Posterior vena cava (tissue), 2 donors: ENCODE measurements at places on chromosomes 2 and 18. TPM values are rescaled to one million over a fixed set of nuclear protein-coding genes. Genes with fewer than 3 reads are reported as not detected.

The PRKAG3 gene
- not detected for total RNA-seq

The TWIST2 gene
- 23.0 TPM for total RNA-seq

The HOXD13 gene
- total RNA-seq, result not detected

The LYPD6B gene
- total RNA-seq, result not detected

The SCN9A gene
- 2.5 TPM for total RNA-seq

The PDCD1 gene
- total RNA-seq, result 0.38 TPM

The ANKRD29 gene
- 24.2 TPM for total RNA-seq

The UPP2 gene
- not detected for total RNA-seq

The B3GNT7 gene
- total RNA-seq, result 5.7 TPM

DNA sequence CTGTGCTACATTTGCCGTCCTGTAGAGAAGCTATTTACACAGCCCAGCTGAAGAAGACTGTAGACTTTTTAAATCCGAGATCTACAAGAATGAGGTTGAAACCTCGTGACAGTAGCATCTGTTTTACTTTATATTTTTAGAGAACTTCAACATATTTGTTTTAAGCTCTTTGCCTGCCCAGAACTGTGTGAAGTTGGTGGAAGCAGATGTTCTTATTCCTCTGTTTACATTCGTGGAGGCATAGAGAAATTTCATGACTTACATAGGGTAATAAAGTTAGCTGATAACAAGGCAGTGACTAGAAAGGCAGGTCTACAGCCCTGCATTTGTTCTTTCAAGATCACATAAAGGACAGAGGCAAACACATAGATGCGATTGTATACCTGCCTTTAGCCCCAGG, 47.0 kb upstream of the MAP3K20 start:
- no peak for DNase-seq

- no peak for DNase-seq
These were observed 13.8 kb upstream of the KCNF1 start for GRCh38 chr2:10897956-10898355.

DNA sequence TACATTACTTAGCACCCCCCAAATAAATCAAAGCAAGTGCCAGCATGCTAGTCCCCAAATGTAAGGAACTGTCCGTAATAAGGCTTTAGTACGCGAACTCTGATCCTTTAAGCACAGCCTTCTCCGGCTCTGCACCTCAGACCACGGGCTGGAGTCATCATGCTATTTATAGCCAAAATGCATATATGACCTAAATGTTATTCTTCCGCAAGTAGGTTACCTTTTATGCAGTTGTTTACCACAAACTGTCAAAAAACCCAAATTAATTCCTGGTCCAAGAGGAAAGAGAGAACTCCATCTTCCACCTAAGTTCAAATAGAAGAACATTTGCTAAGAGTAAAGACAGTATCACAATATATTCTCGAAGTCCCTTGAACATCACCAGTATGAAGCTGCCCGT, 42.7 kb downstream of the ZNF516 start:
- DNase-seq, result no peak

DNA sequence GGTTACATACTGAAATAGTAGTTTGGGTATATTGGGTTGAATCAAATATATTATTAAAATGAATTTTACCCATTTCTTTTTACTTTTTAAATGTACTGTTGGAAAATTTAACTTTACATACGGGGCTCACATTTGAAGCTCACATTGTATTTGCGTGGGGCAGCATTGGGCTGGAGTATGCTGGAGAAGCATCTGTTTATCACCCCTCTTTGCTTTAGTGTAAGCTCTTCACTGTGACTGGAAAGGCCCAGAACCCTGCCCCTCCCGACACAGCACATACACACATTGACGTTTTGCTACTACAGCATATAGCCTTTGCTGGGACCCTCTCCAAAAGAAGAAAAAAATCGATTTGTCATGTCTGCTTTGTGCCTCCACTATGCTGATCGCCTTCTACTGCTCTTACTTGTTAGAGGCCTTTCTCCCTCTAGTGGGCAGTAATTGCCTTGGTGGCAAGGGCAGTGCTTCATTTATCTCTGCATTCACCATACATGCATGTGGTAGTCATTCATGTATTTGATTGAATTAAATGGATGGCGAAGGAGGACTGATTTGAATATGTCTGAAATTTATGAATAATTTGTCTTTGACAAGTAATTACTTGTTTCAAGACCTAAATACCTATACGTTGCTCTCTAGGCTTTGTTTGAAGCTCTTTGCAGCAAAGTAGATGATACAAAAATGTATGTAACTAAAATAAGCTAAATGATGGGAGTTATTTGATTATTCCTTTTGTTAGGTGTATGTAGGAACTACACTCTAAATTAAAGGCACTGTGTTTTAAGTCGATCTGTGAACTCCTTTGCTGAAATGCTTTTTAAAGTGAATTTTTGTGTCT, 37.4 kb downstream of the VAPA start:
- DNase-seq, result no peak

GRCh38 chr18:28791101-28791500, 614.2 kb upstream of the CDH2 start:
- no peak for DNase-seq

GRCh38 chr2:86335865-86336674, 1.4 kb downstream of the REEP1 start:
- no peak for DNase-seq

DNA sequence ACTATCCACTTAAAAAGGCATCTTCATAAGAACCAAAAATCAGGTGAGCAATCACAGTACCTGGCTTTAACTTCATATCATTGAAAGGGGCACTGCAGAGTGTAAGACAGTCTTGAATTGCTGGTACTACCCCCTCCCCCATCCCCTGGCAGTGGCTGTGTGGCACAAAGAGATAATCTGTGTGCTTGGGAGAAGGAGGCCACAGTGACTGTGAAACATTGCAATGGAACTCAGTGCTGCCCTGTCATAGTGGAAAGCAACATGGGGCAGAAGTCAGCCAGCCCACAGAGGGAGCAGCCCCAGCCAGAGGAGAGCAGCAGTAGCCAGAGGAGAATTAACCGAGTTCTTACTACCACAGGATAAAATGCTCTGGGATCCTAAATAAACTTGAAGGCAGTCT, 45.3 kb upstream of the UGP2 start:
- DNase-seq, result no peak

DNA sequence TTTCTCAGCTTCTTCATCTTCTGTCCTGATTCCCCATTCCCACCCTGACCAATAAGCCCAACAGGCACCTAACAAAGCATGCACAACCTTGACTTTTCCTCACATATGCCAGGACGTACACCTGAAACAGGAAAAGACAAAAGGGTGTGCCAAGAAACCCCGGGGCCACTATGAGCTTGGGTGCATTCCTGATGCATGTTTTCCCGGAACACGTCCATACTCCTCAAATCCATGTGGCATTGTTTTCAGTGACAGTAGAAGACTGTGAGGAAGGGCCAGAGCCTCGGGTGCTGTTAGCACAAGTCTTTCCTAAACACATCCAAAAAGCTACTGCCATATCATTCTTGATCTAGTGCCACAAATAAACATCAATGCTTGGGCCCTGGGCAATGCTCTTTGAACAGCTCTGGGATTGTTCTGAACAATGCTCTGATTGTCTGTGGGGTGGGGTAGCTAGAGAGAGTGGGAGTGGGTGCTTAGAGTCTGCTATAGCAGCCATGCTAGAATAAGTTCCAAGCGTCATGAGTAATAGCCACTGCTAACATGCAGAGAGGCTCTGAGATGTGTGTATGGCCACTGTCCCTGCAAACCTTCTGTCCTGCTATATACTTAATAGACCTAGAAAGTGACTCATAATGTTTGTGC, 181.7 kb upstream of the CRIM1 start:
- DNase-seq, result no peak

DNA sequence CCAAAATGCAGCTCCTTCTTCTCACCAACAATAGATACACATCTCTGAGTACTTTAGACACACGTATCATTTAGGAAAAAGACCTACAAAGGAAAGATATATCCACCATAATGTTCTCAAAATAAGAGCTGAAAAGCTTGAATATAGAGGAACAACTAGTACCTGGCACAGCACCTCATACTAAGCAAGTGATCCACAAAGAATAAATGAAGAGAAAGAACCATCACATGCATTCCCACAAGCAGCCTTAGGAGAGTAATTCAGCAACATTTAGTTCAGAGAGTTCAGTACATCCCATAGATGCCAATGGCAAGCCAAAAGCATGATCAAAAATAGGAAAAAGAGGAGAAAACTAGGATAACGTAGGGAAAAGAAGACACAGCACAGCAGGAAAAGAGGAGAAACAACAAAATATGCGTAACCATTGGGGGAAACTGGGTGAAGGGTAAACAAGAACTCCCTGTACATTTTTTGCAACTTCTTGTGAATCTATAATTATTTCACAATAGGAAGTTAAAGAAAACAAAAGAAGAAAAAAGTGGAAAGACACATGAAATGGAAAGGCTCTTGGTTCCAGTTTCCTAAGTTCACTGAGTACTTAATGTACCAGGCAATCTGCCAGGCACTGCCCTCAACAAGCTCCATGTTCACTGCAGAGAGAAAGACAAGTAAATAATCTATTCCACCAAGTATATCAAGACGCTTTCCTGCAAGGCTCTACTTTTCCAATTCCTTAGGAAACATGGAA, 22.3 kb downstream of the CLASP1 start:
- peak; percentile 68 for DNase-seq

DNA sequence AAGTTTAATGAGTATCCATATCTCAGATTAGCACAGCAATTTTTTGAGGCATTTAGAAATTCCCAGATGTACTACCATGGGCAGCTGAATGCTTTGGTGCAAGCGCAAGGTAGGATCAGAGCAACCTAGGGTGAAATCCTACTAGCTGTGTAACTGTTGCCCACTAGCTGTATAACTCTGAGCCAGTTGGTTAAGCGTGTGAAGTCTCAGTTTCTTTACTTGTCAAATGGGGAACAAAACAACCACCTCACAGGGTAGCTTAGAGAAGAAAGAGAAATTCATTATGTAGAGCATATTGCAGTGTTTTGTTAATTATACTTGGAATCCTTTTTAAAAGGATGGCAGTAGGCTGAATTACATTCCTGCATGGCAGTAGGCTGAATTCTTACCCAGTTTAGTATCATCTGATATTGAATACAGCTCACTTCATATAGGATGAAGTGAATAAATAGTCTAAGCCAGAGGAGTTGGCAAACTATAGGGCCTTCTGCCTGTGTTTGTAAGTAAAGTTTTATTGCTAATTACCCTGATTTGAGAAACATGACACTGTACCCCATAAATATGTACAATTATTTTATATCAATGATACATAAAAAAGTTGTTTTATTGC, 180.7 kb downstream of the PLCL1 start:
- no peak for DNase-seq

DNA sequence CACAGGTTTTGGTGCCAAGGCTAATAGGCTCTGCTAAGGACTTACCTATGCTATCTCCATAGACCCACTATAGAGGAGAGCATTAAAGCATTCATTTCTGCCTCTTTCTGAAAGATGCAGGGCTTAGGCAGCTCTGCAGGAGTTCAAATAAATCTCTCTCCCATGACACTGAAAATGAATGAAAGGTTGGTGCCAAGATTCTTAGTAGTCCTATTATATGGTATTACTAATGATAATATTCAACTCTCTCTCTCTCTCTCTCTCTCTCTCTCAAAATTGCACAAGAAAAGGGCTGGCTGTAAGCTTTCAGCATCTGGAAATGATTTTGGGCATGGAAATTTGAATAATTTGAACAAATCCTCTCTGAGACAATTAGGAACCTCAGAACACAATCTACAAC, 433.7 kb downstream of the MBD2 start:
- DNase-seq, result no peak

GRCh38 chr2:37323781-37324535, 675 bp downstream of the PRKD3 start:
- no peak for DNase-seq

- no peak for DNase-seq
These were observed 31.1 kb upstream of the PPP1R1C start for GRCh38 chr2:181954538-181954883.

GRCh38 chr18:68778280-68778886, 19.5 kb upstream of the CCDC102B start:
- DNase-seq, result no peak

DNA sequence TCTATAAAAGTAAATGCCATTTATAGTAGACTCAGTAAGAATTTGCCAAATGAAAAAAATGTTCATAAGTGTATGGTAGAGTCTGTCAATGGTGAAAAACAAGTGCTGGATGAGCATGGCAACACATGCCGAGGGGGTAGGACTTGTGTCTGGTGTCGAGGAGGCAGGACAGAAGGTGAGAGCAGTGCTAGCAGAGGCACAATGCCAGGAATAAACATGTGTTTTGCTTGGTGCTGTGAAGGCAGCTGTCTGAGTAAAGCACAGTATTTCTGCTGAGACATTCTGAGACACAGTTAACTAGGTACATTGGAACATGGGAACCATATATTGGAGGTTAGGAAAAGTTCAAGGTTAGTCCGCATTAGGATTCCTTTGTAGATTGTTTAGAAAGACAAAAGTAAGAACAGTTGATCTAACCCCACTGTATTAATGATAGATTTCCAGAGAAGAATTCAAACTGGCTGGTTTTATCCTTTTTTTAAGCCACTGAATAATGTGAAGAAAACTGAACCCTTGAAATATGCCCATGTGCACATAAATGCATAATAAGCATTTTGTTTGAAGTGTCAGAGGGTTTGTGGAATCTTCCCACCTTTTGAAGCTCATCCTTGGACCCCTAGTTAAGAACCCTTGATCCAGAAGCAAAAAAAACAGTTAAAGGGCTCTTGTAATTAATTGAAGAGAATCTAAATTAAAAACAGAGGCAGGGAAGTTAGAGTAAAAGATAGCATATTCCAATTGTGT, 7.1 kb downstream of the RBM45 start:
- no peak for DNase-seq

GRCh38 chr2:238929242-238930081, 81.6 kb downstream of the TWIST2 start:
- peak; percentile 86 for DNase-seq

DNA sequence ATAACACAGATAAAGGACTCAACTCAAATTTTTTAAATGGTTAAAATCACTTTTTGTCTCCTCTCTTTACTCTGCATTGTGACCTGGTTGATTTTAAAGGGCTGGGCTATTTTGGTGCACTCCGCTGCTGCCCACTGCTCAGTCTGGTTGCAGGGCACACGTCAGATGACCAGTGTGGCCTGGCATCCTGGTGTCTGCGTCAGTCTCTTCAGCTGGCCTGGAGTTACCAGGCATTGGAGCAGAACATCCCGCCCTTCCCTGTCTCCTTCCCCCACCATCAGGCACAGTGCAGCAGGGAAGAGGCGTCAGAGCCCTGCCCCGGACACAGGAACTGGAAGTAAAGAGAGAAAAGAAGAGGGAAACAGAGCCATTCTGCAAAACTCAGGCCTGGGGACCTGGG, 8.9 kb downstream of the C1QL2 start:
- no peak for DNase-seq

DNA sequence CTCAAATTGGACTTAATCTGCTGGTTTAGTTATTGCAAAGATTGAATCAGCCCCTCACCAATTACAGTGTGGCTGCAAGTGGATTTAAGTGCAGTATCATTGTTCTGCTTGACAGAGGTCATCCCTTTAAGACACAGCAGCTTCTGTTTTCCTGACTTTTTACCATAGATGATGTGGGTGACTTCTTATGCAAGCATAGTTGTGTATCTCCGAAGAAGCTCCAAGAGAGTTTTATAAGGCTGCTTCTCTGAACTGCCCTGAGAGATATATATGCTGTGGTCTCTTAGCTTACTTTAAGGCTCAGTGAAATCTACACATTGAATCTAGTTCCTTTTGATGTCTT, 3.5 kb downstream of the TRIB2 start:
- DNase-seq, result no peak

GRCh38 chr2:14423145-14423906, 209.2 kb upstream of the LRATD1 start:
- DNase-seq, result no peak

- no peak for DNase-seq
These were observed 313.2 kb upstream of the ZEB2 start for GRCh38 chr2:144833075-144833637.

GRCh38 chr18:8794934-8795280, 89.6 kb downstream of the MTCL1 start:
- DNase-seq, result no peak
